HL-60 (cell line): ENCODE measurements at places on chromosomes 3 and 15.
A peak's percentile ranks its signal among the peaks of the same experiment; 100 is the strongest.

- DNase-seq: peak; percentile 36
Measured at GRCh38 chr3:50190936-50191660, at the start of gene GNAT1. Gene GNAT1, plus strand, starts transcription at chr3:50191610. Its CDS starts 116 bp downstream, at chr3:50191726.

GRCh38 chr3:56954125-56954524 lies 106.3 kb upstream of the SPATA12 start:
- DNase-seq: no peak

DNA sequence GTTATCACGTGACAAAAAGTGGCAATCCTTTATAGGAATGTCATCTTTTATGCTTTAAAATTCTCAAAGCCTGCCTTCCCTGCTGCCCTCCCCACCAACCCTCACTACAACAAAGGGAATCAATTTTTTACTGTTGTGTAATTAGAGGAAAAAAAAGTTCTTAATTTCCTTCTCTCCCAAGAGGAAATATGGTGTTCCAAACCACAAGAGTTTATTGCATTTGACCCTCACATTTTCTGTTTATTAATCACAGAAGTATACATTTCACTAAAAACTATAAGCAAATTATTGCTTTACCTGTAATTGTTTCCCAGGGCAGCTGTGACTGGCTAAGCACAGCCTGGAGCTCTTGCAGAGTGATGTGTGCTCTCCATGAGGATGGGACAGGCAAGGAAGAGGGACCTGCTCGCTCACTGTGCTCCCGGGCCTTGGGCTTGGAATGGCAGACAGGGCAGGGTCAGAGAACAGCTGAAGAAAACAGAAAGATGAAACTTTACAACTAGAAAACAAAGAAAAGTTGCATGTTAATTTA lies 31.3 kb upstream of the ATP10A start:
- no peak for DNase-seq

GRCh38 chr3:128781164-128781563 lies 55.2 kb downstream of the RAB7A start:
- no peak for DNase-seq

- DNase-seq: no peak
Measured at GRCh38 chr3:138569090-138569489, 25.0 kb downstream of the CEP70 start.

DNA sequence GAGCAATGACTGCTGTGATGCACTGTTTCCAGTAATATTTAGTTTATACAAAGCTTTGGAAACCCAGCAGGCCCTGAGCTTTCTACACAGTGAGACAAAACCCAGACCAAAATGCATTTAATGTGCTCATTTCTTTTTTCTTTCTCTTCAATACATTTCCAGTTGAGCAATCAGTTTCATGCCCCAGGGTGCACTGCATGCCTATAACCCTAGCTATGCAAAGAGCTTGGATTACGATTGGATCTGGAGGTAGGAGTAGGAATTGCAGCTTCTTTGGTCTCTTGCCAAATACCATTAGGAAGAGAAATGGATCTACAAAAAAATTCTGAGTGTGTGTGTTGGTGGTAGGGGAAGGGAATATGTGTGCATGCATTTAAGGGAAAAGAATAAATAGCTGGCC lies 1001.4 kb downstream of the SQOR start:
- no peak for DNase-seq

DNA sequence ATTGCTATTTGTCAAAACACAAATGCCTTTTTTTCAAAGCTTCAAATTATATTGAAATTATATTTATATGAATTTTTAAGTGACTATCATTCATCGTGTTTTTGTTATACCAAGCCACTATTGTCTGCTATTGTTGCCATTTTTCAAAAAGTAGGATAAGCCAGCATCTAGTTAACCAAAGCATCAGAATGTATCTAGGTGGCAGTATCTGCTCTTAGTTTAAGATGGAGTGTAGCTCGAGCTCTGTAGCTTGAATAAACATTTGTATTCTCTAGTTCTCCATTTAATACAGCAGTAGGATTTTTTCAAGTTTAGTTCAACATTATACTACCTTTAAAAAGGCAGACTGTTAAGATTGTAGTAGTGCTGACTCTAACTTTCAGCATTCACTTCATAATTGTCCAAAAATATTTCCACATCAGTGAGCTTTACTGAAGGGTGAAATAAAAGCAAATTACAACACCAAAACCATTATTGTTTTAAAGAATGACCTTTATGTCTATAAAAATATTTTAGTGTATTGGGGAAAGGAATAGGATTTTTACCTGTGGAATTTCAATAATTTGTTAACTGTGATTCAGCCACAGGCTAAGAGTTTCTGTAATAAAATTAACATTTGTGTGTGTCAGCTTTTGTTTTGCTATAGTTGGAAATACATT lies 19.6 kb upstream of the C15orf61 start:
- peak; percentile 17 for DNase-seq

- no peak for DNase-seq
Measured at GRCh38 chr15:32993285-32993684, 201.2 kb downstream of the FMN1 start.

- no peak for DNase-seq
Measured at GRCh38 chr3:151843275-151843674, 29.4 kb downstream of the AADAC start.

DNA sequence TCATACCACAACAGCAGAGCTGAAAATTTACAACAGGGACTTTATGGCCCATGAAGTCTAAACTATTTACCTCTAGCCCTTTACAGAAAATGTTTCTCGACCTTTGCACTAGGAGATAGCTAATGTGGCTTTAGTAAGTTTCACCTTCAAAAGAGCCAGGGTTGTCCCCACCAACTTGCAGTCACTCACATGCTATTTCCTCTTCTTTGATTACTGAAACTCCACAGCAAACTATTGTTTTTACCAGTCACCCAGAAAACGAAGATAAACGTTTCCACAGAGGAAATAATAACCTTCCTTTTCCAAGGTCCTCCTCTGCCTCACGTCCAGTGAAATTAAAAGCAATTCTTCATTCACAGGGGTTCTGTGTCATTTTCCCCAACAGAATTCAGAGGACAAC lies 48.2 kb downstream of the WWTR1 start:
- DNase-seq: no peak

GRCh38 chr3:148648685-148649352 lies 48.9 kb upstream of the AGTR1 start:
- DNase-seq: no peak

DNA sequence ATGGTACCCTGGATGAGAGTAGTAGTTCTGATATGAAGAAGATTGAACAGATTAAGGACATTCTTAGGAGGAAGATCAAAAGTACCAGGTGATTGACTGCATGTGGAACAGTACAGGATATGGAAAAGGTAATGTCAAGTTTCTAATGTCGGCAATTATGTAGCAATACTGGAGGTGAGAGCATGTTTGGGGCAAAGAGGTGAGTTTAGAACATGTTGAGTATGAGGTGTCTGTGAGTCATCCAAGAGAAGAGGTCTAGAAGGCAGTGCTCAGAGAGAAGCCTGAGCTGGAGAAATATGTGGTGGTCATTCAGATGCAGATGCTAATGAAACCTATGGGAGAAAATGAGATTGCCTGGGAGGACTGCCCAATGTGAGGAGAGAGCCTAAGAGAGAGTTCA lies 305.6 kb downstream of the ZBTB20 start:
- DNase-seq: no peak

DNA sequence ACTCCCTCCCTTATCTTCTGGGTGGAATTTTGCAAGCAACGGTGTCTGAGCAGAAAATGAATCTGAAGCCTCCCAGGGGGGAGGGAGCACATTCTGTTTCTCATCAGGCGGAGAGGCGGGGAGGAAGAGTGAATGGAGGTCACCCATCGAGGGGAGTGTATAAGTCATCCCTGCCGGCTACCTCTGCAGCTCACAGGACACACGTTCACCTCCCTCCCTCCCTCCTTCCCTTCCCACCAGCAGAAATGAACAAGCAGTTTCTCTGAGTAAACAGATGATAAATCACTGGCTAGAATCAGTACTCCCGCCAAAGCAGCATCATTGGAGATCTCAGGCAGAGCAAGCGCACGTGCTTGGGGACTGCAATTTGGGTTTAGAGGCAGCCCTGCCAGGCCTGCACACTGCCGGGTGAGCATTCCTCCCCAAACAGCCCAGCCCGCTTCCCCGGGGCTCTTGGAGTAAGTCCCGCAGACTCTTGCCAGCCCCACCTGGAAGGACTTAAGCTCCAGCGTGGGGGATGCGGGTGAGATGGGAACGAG lies 38.3 kb downstream of the CPN2 start:
- no peak for DNase-seq

GRCh38 chr3:30285188-30286006 lies 321.0 kb upstream of the TGFBR2 start:
- no peak for DNase-seq

DNA sequence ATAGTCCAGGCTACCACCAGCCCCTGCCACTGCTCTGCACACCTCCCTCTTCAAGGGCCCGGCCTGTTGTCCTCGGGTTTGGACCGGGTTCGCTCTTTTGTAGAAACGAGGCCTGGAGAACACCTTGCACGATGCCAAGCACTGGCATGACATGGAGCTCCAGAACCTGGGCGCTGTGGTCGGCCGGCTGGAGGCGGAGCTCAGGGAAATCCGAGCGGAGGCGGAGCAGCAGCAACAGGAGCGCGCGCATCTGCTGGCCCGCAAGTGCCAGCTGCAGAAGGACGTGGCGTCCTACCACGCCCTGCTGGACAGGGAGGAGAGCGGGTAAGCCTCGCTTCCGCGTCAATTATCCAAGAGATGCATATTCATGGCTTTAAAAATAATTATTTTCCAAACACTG lies 72.4 kb downstream of the BFSP2 start:
- no peak for DNase-seq

GRCh38 chr15:23444269-23444668 lies 2.8 kb downstream of the GOLGA6L2 start:
- DNase-seq: no peak

- no peak for DNase-seq
Measured at GRCh38 chr15:59998305-59998949, 5.7 kb upstream of the FOXB1 start.

DNA sequence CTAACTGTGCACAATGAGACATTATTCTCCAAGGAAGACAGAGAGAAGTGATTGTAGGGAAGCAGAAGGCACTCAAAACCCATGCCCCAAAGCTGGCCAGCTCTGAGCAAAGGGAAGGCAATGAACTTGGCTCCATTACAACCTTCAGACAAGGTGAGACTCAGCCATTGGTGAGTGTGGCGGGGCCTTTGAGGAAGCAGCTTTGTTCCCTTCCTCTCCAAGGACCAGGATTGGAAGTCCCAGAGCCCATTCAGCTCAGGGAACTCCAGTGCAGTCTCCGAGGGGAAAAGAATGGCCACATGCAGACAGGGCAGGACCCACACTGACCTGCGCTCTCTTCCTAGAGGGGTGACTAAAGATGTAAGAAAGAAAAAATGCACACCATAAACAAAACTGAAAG lies 23.1 kb downstream of the HEG1 start:
- DNase-seq: no peak

GRCh38 chr15:55799291-55800212 lies 56.6 kb upstream of the PRTG start:
- DNase-seq: no peak

- no peak for DNase-seq
Measured at GRCh38 chr3:184604039-184604601, 42.5 kb downstream of the EPHB3 start.

- DNase-seq: peak; percentile 66
Measured at GRCh38 chr15:90142216-90143165, 40.2 kb upstream of the IDH2 start.

GRCh38 chr3:172024679-172025078 lies 14.7 kb upstream of the FNDC3B start:
- DNase-seq: no peak

DNA sequence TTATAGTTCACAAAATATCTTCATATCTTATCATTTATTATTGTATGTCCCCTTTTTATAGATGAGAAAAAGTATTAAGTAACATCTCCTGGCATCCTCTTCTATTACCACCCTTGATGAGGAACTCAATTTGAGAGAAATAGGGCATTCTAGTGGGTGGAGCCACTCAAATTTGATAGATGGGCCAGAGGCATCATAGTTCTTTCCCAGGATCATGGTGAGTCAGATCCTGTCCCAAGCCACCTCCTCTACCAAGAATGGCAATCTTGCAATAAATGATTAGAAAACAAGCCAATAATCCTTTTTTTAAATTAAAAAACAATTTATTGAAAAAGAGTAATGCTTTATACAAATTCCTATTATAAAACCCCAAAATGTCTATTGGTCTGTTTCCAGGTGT lies 16.8 kb downstream of the CLDN1 start:
- DNase-seq: no peak
